ENCODE measurements at places on chromosomes 6 and 20.

DNA sequence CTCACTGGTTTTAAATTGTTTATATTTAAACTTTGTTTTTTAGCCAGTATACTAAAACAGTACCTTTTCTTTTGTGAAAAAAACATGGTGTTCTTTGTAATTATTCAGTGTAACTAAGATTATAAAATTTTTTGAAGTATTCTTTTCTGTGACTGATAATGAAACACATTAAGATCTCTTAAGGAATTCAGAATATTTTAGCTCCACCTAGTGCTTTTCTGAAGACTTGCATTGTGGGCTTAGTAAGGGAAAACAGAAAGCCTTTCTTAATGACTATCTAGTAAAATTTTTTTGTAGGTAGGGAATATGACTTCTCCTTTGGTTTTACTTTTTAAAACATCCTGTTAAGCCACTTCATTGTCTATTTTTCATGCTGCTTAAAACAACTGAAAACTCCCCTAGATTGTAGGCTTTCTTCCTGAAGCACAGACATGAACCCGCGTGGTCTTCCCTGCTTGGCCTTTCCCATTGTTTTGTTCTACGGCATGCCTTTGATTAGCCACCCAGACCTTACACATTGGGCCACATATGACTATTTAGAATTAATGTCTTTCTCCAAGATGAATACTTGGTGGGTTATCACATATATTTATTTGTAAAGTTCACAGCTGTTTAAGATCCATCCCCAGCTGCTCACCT, 72.1 kb downstream of the AFDN start:
- DNase-seq, result peak; percentile 27

DNA sequence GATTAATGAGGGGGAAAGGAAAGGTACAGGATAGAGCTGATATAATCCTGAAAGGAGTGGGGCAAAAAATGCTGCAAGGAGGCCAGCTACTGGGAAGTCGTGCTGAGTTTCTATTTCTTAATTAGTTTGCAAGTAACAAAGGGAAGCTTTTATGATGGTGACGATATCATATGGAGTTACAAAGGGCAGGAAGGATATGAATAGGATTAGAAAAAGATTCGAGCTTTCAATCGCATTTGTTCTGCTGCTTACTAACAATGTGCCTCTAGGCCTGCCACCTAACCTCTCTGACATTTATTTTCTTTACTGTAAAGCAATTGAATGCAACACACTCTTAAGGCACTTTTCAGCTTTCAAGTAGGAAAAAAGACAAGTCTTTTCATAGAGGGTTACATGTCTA, 219.2 kb downstream of the CLVS2 start:
- no peak for DNase-seq

GRCh38 chr20:11158146-11158545, 484.3 kb upstream of the JAG1 start:
- no peak for DNase-seq

GRCh38 chr6:12297363-12298016, 7.3 kb downstream of the EDN1 start:
- no peak for DNase-seq

All from CD4-positive, alpha-beta T cell treated with Interleukin-10 for 1 hour (primary cell).